Stimulated activated CD8-positive, alpha-beta memory T cell treated with anti-CD3 and anti-CD28 coated beads, Interleukin-4, amount 100 ng/mL, for 4 hours (primary cell): ENCODE measurements at places on chromosomes 3 and 15.

- DNase-seq, result no peak
These were observed 143.6 kb downstream of the USP13 start for GRCh38 chr3:179796421-179796820.

DNA sequence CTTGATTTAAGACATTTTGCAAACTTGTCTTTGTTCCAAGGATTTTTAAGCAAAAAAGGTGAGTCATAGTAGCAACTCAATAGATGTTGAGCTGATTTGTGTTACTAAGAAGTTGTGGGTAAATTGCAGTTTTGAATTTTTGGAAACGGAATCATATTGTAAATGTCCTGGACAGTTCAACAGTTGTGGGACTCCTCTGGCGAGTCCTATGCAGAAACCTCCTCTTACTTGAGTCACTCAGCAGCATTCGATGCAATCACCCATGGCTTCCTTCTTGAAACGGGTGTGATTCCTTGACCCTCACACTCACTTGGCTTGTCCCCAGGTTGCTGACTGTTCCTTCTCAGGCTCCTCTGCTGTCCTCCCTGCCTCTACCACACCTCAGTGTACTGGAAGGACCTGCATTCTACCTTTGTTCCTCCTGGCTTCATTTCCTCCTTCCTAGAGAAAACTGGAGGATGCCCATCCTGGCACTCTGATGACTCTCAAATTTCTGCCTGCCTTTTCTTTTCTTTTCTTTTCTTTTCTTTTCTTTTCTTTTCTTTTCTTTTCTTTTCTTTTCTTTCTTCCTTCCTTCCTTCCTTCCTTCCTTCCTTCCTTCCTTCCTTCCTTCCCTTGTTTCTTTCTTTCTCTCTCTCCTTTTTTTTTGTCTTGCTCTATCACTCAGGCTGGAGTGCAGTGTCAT is 52.8 kb upstream of the DGKG start:
- DNase-seq, result no peak

DNA sequence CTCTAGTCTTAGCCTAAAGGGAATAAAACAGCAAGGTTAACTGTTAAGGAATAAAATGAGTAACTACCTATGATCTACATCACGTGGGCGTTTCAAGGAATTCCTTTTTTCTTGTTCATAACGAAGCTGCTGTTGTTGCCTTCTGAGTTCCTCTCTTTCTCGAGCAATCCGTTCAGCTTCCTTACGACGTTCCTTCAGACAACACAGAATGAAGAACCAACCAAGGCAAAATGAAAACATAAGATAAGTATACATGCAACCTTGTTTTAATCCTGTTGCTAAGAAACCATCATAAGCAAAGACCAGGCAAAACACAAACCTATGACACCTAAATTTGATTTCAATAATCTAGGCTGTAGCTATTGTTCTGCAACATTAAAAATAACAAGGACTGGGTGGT is 44.1 kb downstream of the SLTM start:
- no peak for DNase-seq

DNA sequence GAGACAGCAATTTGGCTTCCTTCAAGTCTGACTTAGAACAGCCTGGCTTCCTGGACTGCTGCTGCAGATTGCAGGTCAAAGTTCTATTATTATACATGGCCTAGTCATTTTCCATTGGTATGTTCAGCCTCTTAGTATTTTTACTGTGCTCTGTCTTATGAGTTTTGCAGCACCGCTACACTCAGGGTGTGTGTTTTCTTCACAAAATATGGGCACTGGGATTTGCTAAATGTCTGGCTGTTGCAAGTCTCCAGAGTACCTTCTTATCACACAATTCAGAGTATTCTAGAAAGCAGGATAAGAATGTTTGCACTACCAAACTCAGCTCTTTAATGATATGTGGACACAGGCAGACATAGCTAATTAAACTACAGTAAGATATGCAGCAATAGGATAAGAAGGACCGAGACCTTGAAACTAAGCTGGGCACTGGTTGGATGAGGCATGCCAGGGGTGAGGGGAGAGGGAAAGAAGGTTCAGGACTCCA is 203.0 kb upstream of the PDZRN3 start:
- no peak for DNase-seq

GRCh38 chr3:188780193-188781147 is 391.3 kb upstream of the TPRG1 start:
- DNase-seq, result no peak

DNA sequence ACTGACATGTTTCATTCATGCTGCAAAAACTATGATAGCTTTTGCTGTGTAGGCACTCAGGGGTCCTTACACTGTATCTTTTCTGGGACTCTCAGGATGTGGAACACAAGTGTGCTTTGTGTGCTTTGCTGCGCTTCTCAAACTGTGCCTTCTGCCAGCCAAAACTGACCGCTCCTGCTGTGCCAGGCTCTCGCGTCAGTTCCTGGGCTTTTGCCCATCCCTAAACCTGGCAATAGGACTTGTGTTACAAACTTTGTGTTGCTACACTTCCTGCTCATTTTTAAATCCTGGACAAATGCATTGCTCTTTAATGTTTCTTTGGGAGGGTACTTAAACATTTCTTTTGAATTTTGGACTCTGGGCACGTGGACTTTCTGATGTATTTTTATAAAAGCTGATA is 60.3 kb downstream of the DIPK2A start:
- no peak for DNase-seq

- no peak for DNase-seq
These were observed 108.8 kb downstream of the CHST2 start for GRCh38 chr3:143228405-143228804.

DNA sequence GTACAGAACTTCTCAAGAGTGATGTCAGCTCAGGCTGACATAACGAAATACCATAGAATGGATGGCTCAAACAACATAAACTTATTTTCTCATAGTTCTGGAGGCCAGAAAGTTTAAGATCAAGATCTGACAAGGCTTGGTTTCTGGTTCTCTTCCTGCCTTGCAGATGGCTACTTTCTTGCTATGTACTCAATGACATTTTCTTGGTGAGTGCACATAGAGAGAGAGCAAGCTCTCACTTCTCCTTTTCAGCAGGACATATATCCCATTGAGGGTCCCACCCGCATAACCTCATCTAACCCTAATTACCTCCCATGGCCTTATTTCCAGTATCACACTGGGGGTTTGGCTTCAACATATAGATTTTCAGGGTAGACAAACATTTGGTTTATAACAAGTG is 1072.1 kb downstream of the PLOD2 start:
- no peak for DNase-seq

DNA sequence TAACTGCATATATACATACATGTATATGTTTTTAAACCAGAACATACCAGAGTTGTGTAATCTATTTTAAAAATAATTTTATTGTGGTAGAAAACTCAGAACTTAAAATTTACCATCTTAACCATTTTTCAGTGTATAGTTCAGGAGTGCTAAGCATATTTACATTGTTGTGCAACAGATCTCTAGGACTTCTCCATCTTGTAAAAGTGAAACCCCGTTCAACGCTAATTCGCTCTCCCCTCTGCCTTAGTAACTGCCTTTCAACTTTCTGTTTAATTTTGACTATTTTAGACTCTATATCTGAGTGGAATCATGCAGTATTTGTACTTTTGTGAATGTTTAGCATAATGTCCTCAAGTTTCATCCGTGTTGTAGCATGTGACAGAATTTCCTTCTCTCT is 51.8 kb upstream of the SSR3 start:
- no peak for DNase-seq

DNA sequence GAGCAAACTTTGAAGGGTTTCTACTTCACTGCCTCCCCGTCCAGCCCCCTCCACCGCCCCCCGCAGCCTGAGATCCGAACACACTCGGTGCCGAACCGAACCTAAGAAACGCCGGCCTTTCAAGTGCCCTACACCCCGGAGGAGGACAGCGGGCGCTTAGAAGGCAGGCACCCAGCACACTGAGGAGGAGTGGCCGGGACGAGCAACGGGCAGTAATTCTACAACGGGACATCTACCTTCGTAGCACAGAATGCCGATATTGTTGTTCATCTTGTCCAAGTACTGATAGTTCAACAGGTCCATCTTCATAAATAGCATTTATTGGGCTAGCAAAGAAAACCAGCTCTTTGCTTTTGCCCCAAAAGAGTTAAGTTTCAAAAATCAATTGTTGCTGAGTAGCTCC is 513 bp downstream of the VGLL4 start:
- DNase-seq, result no peak

DNA sequence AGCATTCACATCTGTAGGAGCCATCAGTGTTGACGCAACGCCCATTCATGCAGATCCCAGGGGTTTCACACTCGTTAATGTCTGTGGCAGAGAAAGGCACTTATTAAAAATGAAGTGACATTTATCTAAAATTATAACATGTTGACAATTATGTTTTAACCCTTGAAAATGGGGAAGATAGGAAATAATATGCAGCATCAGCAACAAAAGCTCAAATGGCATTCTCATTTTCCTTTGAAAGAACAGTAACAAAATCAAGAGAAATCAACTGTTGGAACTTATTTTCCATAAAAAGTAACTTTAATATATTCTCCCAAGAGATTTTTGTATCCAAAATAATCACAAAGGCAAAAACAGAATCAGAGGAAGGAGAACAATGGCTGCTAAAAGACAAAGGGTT is 140.4 kb downstream of the FBN1 start:
- no peak for DNase-seq

DNA sequence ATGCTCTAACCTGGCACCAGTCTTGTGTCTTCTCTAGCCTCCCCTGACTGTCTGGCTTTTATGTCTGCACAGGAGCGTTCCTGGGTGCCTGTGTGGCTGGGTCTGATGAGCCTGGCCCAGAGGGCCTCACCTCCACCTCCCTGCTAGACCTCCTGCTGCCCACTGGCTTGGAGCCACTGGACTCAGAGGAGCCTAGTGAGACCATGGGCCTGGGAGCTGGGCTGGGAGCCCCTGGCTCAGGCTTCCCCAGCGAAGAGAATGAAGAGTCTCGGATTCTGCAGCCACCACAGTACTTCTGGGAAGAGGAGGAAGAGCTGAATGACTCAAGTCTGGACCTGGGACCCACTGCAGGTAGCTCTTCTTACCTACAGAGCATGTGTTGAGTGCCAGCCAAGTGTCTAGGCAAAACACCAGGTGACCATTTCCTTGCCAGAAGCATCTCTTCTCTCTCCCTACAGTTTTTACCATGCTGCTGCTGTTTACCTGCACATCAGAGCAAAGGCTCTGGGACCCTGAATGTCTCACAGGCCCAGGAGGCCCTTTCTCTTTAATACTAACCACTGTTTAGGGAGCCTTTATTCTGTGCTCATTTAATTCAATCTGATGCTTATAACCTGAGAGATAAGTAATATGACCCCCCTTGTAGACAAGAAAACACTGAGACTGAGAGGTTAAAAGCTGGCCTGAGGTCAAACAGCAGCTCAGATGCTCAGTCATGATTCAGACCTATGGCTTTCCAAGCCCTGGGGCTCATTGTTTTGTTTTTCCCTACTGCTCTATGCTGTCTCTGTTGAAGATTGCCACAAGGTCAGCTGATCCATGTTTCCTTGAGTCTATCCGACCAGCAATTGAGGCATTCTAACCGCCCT is 10.4 kb downstream of the PODXL2 start:
- DNase-seq, result no peak

DNA sequence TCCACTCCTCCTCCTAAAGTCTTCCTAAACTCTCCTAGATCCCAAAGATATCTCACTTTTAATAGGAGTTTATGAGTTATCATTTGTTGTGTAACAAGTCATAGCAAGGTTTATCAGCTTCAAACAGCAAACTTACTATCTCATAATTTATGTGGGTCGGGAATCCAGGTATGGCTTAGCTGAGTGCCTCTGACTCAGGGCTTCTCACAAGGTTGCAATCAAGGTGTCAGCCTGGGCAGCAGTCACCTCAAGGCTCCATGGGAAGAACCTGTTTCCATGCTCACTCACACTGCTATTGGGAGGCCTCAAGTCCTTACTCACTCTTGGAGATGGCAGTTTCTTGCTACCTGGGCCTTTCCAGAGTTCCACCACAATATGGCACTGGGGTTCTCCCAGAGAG is 889.8 kb downstream of the MCTP2 start:
- no peak for DNase-seq

- DNase-seq, result no peak
These were observed 116.7 kb upstream of the MRPS22 start for GRCh38 chr3:139227165-139227564.

- DNase-seq, result no peak
These were observed 301.5 kb upstream of the TLE3 start for GRCh38 chr15:70399204-70399603.

GRCh38 chr3:196519718-196520082 is 4.6 kb upstream of the SMCO1 start:
- no peak for DNase-seq

DNA sequence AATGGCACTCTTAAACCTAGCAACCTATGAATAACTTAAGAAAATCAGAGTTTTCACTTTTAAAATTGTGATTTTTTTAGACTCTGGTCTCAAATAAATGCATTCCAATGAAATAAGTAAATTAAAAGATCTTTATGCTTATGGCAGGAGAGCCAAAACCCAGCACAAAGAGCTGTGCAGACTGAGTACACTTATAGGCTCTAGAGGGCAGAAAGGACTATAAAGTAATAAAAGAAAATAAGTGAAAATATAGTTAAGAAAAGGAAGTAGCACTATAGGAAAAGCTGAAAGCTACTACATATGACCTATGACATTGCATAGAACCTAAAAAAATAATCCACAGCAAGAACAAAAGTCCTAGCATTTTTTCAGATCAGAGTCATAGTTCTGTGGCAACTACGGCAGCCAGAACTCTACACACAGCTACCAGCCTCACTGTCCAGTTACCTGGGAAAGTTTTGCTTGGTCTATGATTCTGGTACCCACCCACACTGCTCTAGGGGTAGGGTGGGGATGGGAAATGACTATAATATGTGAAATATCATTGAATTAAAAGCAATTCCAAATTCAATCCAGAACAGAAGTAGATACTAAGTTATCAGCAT is 30.5 kb downstream of the CLASP2 start:
- DNase-seq, result no peak

GRCh38 chr3:187987924-187988323 is 166.0 kb upstream of the LPP start:
- peak; percentile 59 for DNase-seq

DNA sequence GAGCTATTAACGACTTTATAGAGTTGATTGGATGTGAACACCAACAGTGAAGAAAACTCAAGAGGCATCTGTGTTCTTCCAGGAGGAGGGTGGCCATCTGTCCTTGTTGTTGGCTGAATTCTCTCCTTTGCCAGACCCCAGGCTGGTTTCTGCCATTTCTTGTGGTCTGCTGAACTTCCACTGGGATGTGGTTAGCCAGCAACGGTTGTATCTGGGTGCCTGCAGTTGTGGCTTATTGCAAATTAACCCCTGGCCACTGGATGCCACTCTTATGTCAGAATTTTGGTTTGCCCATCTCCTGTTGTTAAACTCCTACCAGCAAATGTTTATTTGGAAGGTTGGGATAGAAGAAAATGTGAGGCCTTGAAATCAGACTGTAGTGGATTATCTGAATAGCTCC is 163.6 kb upstream of the TBC1D5 start:
- DNase-seq, result no peak

GRCh38 chr3:79672731-79673130 is 95.1 kb downstream of the ROBO1 start:
- DNase-seq, result no peak

DNA sequence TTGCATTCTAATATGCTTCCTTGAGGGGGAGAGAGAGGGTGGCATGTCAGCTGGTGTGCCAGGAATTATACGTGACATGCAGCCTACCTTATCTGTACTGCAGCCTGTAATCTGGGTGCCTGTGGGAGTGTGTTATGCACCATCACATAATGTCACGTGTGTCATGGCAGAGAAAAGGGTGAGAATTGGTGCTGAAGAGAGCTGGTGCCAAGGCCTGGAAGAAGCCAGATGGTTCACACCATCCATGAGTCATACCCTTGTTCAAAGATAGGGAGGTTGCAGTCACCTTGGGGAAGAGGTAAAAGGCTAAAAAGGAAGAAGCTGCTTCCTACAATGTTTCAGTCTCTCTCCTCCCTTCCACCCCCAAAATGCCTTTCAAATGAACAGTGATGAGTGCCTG is 5.3 kb downstream of the BRPF1 start:
- no peak for DNase-seq
